ENCODE measurements at places on chromosomes 3 and 15. TPM values are rescaled to one million over a fixed set of nuclear protein-coding genes. Genes with fewer than 3 reads are reported as not detected.

DNA sequence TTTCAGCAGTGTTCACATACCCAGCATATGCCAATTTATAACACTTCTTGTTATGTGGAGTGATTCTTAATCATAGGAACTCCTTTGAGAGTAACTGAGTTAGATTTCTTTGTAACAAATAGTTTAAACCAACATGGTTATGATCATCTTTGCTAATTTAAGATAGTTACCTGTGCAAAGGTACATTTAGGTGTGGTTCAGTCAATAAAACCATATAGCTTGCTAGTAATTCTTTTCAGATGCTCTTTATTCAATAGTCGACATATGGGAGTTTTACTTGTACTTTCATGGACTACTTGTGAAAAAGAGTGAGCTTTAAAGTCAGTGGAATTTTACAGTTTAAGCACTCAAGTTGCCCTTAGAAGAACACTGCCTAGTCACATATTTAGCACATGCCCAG, 5.2 kb downstream of the DNAJC13 start:
- DNase-seq: no peak

GRCh38 chr3:118966700-118967099, 67.9 kb downstream of the IGSF11 start:
- DNase-seq: no peak

DNA sequence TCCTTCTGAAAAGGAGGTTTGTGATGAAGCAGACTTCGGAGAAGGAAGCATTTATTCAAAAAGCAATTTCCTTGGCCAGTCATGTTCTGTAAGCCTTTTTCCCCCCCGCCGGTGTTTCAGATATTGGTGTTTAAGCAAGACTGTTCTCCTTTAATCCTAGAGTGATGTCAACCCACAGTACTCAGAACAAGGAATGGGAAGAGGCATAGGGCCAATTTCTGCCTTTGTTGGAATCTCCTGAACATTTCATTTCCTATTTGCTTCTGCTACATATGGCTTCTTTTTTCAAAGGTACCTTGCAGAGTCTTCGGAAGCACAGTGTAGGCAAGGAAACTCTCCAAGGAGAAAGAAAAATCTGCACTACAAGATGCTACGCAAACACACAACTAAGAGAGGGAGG, 713.1 kb upstream of the CFAP20DC start:
- DNase-seq: no peak

DNA sequence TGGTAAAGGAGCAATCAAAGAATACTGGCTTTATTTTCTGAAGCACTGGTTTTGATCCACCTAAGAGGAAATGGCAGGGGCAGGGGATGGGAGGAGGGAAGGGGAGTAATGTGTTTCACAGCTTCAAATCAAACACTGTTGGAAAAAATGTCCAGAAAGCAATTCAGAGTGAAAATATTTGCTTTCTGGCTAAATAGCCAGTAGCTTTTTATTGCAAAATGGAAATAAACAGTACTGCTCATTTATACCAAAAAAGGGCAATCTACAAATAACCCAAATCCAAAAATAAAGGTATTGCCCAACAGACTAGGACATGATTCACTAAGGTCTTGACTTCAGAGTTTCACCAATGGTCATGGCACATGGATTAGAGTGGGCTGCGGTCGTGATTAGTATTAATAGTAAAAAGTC, 279.3 kb upstream of the THBS1 start:
- no peak for DNase-seq

GRCh38 chr3:71119171-71119570, 464.4 kb downstream of the FOXP1 start:
- DNase-seq: no peak

DNA sequence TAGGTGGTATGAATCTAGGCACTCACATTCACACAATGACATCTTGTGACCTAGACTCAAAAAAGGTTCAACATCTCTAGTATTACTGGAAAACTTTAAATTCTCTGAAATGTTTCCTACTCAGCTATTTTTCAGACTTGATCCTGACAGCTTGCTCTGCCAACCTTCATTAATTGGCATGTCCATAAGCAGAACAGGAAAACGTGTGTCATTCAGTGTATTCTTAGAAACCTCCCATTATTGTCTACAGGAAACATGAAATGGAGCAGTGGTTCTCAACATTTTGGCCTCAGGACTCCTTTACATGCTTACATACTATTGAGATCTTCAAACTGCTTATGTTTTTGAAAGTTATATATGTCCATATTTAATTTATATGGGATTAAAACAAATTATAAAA, 363.2 kb downstream of the NAALADL2 start:
- no peak for DNase-seq

DNA sequence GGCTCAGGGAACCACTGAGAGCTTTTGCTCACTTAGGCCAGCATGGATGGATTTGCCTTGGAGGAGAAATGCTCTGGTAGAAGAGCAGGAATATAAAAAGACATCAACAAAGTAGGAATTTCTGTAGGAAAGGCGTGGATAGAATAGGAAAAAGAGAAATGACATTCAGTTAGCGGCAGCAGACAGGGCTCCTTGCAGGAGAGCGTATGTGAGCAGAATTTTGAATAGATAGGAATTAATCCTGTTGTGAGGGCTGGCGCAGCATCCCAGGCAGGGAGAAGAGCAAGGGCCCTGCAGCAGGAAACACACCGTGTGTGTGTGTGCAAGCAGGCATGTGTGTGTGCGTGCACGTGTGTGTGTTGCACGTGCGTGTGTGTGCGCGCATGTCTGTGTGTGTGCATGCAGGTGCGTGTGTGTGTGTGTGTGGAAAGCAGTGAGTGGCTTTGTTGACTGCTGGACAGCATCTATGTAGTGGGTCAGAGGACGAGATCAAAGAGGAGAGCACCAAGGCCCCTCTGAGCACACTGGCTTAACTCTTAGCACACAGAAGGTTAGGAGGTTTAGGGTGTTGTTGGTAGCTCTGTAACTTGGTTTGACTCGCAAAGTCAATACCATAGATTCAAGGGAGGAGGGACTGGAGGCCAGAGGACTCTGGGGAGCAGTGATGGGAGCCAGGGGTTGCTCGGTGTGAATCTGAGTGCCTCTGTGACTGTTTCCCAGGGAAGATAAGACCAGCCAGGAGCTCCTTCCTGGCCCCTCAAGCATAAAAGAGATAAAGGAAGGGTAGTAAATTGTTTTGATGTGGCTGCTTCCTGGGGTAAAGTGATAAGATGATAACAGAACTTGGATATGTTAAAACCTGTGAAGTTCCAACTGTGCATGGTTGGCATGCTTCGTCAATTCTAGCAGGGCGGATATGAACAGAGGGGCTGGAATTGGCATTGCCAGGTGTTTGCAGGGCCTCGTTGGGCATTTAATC, 639.5 kb downstream of the NR2F2 start:
- DNase-seq: no peak

- peak; percentile 38 for DNase-seq
These were observed 526 bp downstream of the GPD1L start for GRCh38 chr3:32106929-32107362.

GRCh38 chr3:43773273-43774094, 82.7 kb downstream of the ABHD5 start:
- no peak for DNase-seq

DNA sequence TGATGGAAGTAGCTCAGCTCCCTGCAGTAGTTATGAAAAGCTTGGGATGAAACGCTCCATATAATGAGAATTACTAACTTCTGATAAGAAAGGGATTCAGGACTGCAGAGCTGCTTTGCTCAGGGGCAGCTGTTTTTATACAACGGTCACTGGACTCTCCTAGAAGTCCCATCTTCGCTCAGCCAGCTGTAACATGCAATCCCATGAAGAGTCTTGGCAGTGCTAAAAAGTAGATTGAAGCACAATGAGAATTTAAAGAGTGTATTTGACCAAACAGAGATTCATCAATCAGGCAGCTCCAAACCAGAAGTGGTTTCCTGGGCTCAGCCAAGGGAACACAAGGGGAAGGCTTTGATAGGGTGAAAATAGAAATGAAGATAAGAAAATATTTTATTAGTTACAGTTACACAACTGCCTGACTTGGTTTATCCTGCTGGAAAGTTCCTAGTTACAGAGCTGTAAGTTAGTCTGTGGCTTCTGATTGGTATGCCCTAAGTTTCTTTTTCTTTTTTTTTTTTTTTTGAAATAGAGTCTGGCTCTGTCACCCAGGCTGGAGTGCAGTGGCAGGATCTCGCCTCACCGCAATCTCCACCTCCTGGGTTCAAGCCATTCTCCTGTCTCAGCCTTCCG, 24.1 kb downstream of the SIDT1 start:
- DNase-seq: no peak

DNA sequence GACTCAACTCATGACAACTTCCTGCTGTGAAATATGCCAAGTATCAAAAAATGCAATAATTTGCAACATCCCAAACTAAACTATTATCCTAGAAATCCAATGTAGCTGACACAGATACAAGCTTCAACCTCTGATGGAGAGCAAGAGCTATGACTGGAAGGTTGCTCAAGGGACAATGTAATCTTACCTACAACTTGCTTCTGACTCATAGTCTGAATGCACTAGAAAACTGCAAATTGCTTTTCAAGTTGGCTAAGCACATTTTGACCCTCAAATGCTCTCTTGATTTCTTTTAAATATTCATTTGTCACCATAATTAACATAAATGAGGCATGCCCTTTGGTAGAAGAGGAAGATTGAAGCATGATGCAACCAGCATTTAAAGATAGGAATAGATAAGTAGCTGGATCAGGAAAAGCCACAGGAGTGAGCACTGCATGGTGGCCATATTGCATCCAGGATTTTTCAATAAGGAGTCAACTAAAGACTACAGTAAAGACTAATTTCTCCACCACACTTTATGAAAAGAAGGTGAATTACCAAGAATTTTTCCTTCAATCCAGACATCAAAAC, 630.8 kb upstream of the GBE1 start:
- no peak for DNase-seq

DNA sequence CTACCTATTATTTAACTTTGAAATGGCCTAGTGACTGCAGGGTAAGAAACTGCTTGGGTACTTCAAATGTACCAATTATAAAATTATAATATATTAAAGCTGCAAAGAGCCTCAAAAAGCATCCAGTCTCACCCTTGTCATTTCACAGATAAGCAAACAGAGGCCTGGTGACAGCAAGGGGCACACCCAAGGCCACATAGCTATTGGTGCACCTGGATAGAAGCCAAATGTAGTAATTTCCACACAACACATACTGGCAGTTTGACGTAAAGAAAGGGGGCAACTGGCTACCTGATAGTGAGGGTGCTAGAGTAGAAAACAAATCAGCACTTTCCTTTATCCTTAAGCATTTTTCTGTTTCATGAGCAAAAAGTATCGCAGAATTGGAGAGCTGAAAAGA, 51.1 kb downstream of the IFT57 start:
- DNase-seq: no peak

DNA sequence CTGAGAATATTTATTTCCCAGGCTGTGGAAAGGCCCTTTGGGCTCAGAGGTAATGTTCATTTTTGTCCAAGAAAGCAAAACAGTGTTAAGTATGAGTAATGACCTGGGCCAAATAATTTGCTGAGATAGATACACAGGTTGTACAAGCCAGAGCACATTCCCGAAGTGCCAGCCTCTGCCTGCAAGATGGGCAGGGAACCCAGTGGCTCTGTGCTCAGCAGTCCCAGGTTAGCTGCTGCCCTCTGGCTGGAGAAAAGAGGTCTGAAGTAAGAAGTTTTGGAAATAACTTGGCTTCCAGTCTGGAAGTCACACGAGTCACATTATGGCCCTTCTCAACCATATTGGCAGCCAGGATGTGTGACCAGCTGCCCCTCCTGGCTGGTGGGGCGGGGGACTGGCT, 20.2 kb downstream of the MYZAP start:
- DNase-seq: no peak

DNA sequence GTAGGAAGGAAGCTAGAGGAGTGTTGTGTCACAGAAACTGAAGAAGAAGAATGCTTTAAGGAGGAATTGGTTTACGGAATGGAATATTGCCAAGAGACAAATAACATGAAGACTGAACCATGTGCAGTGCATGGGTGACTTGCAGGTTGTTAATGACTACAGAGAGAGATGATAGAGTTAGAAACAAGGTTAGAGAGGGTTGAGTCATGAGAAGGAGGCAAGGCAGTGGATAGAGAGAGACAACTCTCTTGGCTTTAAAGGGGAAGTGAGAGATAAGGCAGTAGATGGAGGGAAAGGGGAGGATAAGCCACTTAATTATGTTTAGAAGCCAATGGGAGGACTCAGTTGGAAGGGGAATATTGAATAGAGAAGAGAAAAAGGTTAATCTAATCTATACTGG, 119.3 kb upstream of the CCNL1 start:
- no peak for DNase-seq

DNA sequence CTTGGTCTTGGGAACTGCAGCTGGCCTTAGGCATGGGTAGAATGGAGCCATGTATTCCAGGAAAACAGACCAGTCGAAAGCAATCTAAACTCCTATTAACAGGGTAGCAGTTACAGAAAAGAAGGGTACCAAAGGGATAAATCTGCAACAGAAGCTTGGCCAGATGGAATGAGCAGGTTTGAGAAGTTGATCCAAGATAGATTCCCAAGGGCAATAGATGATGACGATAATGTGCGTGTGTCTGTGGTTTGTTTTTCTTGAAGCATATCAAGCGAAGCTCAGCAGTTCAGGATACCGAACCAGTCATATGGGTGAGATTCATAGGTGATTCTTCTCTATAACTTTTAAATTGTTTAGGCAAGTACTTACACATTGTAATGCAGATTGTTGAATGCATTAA, 203.8 kb upstream of the SEMA6D start:
- DNase-seq: no peak

- no peak for DNase-seq
These were observed 35.4 kb downstream of the SLC28A2 start for GRCh38 chr15:45287390-45287956.

- no peak for DNase-seq
These were observed 40.0 kb downstream of the PAQR5 start for GRCh38 chr15:69338535-69339213.

GRCh38 chr15:67696087-67696486, 129.2 kb upstream of the SKOR1 start:
- DNase-seq: no peak

DNA sequence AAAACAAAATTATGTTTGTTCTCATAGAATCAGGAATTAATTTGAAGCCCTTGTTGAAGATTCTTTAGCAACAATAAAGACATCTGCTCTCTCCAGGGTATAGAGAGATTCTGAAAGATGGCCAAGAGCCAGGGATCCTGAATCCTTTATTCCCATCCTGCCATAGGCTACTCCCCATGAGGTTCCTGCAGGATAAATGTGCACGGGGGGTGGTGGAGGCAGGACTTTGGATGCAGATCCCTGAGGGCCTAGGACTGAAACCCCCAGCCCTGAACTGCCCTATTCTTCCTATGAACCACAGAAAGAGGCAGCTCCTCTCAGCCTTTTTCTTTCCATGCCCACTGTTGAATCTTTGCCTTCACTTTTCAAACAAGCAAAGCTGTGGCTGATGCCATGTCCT, 17.1 kb downstream of the TMEM108 start:
- peak; percentile 5 for DNase-seq

- DNase-seq: no peak
These were observed 89.7 kb downstream of the CRTC3 start for GRCh38 chr15:90619468-90619867.

- DNase-seq: no peak
These were observed 733.7 kb downstream of the ZNF385D start for GRCh38 chr3:21017115-21017852.

PXK gene
- total RNA-seq: 39.8 TPM

PPM1L gene
- total RNA-seq: 55.2 TPM

VEPH1 gene
- 19.1 TPM for total RNA-seq

AHSG gene
- 0.27 TPM for total RNA-seq

AADAC gene
- total RNA-seq: not detected

MYEF2 gene
- 137 TPM for total RNA-seq

SQOR gene
- 3.4 TPM for total RNA-seq

PLSCR5 gene
- total RNA-seq: not detected

DUOXA2 gene
- total RNA-seq: not detected

ISG20 gene
- total RNA-seq: 0.18 TPM

FSTL1 gene
- total RNA-seq: 66.6 TPM

CYP11A1 gene
- 0.54 TPM for total RNA-seq

LRRN1 gene
- 77.3 TPM for total RNA-seq

COL6A5 gene
- total RNA-seq: 1.5 TPM

All from cerebellum (tissue), 4 donors.